ENCODE measurements at places on chromosomes 6 and 20.

DNA sequence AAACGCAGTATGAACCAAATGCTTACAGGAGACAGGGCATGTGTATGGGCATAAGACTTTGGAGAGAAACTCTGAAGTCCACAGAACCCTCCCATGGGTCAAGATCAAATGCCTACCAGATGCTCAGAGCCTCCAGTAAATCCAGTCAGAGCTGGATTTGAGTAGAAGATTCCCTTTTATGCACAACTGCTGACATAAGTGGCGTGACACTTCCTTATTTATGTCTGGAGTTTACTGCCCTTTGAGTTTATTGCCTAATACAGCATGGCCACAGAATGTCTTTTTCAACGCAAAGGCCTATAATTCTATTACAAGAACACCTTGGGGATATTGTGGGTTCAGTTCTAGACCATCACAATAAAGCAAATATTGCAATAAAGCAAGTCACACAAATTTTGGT, 220.0 kb upstream of the FOXQ1 start:
- DNase-seq: no peak

- DNase-seq: no peak
Observed at GRCh38 chr6:164409309-164410009, 899.9 kb downstream of the C6orf118 start.

GRCh38 chr6:83073615-83074014, 6.1 kb downstream of the DOP1A start:
- no peak for DNase-seq

DNA sequence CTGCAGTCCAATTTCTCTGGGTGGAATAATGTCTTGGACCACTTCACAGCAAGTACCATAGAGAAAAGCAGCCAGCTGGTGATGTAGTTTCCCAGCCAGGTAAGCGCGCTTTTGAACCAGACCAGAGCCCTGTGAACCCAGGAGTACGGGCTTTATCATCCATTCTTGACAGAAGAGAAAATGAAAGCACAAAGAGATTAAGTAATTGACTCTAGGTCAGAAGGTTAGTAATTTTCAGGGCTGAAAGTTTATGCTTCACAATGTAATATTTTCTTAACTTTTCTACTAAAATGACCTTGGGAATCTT, 7.1 kb upstream of the UST start:
- no peak for DNase-seq

- DNase-seq: no peak
Observed at GRCh38 chr6:123742626-123743025, 61.0 kb upstream of the NKAIN2 start.

GRCh38 chr6:25014791-25015560, 79.2 kb upstream of the RIPOR2 start:
- peak; percentile 83 for DNase-seq

DNA sequence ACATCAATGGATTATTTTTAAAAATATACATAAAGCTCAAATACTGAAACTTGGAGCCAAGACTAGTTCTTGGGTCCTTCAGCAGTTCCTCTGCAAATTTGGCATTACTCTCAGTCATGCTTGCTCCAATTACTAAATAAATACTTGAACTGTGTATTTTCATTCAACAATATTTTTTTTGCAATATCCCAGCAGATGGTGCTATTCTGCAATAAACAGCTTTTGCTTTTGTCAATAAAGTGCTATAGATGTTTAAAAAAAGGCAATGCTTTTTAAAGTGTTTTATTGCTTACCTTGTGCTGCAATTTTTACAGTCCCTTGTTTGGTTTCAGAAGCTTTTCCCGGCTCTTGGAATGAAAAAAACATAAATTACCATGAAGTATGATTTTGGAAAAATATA, 243.4 kb downstream of the TRDN start:
- DNase-seq: no peak

GRCh38 chr6:22954749-22955385, 385.5 kb downstream of the HDGFL1 start:
- DNase-seq: peak; percentile 4

GRCh38 chr20:44703183-44703925, 11.8 kb upstream of the CCN5 start:
- no peak for DNase-seq

GRCh38 chr6:152648105-152648504, 10.9 kb upstream of the SYNE1 start:
- no peak for DNase-seq

- no peak for DNase-seq
Observed at GRCh38 chr6:149924206-149924932, 1.4 kb upstream of the RAET1G start.

DNA sequence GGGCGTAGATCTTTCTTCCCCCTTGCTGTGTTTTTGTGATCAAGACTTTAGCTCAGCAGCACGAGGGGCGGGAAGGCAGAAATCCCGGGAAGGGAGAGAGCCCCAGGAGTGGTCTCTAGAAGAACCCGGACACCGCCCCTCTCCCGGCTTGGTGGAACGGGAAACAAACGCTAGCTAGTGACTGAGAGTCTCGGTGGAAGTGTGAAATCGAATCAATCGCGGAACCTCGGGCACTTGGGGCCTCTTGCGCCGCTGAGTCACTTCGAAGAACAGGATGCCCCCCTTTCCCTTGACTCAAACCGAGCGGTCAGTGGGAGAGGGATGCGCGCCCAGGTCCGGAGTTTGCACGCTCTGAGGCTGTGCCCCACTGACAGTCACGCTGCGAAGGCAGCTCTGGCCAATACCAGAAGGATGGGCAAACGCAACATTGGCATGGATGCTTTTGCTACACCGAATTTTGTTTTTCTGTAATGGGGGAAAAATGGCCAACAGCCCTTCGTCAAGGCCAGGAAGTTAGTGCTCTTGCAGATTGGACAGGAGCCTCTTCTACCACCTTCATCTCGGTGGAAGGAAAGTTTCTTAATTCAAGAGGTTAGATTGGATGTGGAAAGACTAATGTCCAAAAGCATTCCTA, 1.6 kb upstream of the OLIG3 start:
- DNase-seq: no peak

DNA sequence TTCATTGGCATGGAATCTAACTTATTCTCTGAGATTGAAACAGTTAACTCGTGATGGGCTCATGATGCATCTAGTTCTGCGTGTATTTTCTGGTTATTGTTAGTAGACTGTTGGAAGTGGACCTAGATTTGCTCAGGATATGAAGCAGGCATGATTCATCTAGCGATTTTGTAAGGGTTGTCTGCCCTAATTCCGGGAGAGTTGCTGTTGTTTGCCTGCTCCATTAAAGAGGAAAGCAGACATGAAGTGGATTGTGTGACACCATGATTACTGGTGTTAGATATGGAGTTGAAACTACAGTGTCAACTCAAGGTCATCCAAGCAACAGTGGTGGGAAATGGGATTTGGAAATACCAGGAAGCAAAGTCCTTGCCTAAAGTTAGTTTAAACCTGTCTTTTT, 41.0 kb downstream of the SOX4 start:
- no peak for DNase-seq

GRCh38 chr6:586553-586952, 70.3 kb downstream of the HUS1B start:
- no peak for DNase-seq

DNA sequence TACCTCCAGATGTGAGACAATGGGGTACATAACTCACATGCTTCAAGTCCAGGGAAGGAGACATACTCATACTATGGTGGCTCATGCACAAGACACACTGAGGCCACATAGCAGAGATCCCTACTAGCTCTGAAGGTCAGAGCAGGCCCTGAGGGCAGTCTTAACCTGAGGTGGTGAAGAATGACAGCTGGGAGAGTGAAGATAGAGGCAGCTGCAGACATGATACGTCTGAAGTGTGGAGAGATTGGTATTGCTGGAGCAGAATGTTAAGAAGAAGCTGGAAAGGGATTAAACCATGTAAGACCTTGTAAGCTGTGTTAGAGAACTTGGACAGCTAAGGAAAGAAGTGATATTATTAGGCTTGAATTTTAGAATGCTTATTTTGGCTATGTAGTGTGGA, 32.9 kb downstream of the PGM3 start:
- DNase-seq: no peak

- DNase-seq: no peak
Observed at GRCh38 chr20:57876163-57876562, 166.3 kb upstream of the PMEPA1 start.

DNA sequence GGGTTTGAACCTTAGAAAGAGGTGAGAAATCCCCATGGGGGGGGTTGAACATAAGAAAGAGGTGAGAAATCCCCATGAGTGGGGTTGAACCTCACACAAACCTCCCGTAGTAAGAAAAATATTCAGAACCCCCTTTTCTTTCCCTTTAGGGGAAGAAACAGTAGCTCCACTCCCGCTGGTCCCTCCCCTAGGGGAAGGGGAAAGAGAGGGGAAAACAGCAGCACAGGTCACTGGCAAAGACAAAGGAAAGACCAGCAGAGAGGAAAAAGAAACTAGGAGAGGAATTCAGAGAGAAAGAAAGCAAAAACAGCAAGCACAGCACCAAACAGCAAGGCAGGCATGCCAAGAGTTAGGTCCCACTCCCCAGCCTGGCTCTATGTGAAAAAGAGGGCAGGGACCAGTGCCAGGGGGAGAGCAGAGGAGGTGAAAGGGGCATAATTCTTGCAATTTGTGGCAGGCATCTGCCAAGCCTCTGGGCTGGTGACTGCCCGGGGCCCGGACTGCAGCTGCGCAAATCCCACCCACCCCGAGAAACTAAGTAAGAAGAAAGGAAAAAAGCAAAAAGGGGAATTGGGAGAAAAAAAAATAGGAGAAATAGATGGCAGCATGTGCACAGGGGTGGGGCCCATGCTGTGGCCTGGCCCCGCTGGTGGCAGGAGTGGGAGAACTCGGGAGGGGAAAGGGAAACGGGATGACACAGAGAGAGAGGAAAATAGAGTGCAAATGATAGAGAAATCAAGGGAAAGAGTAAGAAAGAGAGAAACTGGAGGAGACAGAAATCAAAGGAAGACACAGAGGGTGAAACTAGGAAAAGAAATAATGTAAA, 15.1 kb upstream of the GOPC start:
- no peak for DNase-seq

- no peak for DNase-seq
Observed at GRCh38 chr6:22917344-22917743, 348.0 kb downstream of the HDGFL1 start.

DNA sequence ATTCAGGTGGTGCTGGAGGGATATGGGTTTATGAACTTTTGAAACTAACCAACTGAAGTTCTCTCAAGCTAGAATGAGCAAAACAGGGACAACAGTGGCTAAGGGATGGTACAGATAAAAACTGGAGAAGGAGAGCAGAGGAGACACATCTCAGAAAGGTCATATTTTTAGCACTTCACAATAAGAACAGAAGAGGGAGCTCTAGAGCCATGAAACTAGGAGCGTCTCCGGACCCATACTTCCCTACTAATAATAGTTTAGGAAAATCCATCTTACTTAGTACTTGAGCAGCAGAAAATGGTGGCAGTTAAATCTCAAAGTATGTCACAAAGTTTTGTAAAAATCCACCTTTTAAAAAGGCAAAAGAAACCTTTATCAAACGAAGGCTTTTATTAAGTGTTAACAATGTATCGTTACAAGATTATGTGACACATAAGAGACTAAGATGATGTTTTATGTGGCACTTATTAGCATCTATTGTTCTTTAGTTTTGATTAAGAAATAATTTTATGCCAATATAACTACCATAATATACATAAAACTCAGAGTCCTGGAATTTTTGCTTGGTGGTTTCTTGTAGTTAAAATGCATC, 278.6 kb downstream of the TBC1D32 start:
- peak; percentile 36 for DNase-seq

Measured in CD4-positive, alpha-beta T cell treated with Interleukin-21 for 1 hour (primary cell).